Hepatocyte (in vitro differentiated cells): ENCODE measurements at places on chromosomes 1 and 21.

GRCh38 chr1:202072211-202072765, 50.4 kb upstream of the GPR37L1 start:
- DNase-seq = no peak
- H3K36me3 ChIP-seq = no peaks in the 10 kb centered on the region
- no peaks in the 10 kb centered on the region for H3K27me3 ChIP-seq

DNA sequence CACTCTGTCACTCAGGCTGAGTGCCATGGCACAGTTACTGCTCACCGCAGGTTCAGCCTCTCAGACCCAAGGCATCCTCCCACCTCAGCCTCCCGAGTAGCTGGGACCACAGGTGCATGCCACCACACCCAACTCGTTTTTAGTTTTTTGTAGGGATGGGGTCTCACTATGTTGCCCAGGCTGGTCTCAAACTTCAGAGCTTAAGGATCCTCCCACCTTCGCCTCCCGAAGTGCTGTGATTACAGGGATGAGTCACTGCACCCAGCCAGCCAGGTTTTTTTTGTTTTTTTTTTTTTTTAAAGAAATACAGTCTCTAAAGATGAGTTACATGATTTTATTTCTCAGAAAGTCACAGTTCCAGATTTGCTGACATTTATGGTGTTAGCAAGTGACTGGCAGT, 29.0 kb downstream of the BACE2 start:
- no peaks in the 10 kb centered on the region for H3K36me3 ChIP-seq
- H3K27me3 ChIP-seq = no peaks in the 10 kb centered on the region
- H3K4me1 ChIP-seq = no peaks in the 10 kb centered on the region

GRCh38 chr1:53025769-53026112, 36.3 kb upstream of the PODN start:
- peak overlapping the region; percentile 61 for H3K27ac ChIP-seq
- no peaks in the 10 kb centered on the region for H3K27me3 ChIP-seq
- H3K4me1 ChIP-seq = no peaks in the 10 kb centered on the region

- H3K4me3 ChIP-seq = no peak overlapping the region
- H3K36me3 ChIP-seq = no peaks in the 10 kb centered on the region
- no peak for DNase-seq
- no peak overlapping the region for H3K27ac ChIP-seq
- H3K4me1 ChIP-seq = peaks cover 4% of the 10 kb centered on the region
Measured at GRCh38 chr1:30225357-30225756, 498.0 kb downstream of the MATN1 start.

- no peak overlapping the region for H3K27ac ChIP-seq
- no peak overlapping the region for H3K4me3 ChIP-seq
- H3K4me1 ChIP-seq = no peaks in the 10 kb centered on the region
- H3K36me3 ChIP-seq = no peaks in the 10 kb centered on the region
Measured at GRCh38 chr1:186655876-186656275, 24.3 kb downstream of the PTGS2 start.

DNA sequence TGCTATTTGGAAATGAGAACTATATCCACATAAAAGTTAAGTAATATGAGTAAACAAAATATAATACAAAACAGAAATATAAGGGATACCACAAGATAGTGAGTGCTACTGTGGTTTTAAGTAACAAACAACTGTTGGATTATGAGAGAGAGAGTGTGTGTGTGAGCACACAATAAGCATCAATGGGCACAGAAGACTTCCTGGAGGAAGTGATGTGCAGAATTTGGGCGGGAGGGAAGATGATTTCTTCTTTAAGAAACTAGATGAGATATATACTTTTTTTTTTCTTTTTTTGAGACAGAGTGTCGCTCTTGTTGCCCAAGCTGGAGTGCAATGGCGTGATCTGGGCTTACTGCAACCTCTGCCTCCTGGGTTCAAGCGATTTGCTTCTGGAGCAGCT, 7.9 kb upstream of the IER5 start:
- H3K36me3 ChIP-seq = no peaks in the 10 kb centered on the region
- H3K4me1 ChIP-seq = no peaks in the 10 kb centered on the region
- H3K4me3 ChIP-seq = no peak overlapping the region
- no peaks in the 10 kb centered on the region for H3K27me3 ChIP-seq
- no peak overlapping the region for H3K27ac ChIP-seq

DNA sequence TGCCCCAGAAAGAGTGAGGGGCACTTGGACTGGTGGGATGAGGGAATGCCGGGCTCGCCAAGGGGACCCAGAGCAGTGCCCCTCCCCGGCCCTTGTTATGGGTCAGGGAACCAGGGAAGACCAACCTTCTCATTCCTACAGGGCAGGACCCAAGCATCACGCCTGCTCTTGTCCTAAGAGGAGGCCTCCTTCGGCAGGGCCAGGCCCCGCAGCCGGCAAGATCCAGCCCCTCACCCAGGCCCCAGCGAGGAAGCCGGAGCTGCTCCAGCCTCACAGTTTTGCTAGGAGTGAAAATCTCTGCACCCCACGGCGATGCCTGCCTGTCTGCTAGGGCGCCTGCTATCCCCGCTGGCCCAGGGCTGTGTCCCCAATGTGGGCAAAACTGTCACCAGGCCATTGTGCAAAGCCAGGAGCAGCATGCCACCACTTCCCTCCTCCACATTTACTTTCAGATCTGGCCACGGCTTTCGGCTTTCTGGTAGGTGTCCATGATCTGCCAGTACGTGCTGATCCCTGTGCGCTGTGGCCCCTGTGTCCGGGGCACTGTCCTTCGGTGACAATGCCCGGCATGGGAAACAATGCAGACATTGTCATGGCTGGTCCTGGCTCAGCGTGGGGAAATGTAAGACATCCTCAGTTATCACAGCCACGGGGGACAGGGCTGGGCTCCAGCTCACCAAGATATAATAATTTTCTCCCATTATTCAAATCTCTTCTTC, 9.6 kb downstream of the ACTRT2 start:
- H3K4me3 ChIP-seq = no peak overlapping the region
- H3K27me3 ChIP-seq = no peaks in the 10 kb centered on the region
- no peak overlapping the region for H3K27ac ChIP-seq
- H3K36me3 ChIP-seq = no peaks in the 10 kb centered on the region
- DNase-seq = no peak

GRCh38 chr1:209428241-209428921, 155.1 kb upstream of the CAMK1G start:
- no peaks in the 10 kb centered on the region for H3K36me3 ChIP-seq
- DNase-seq = peak; percentile 36
- H3K4me3 ChIP-seq = no peak overlapping the region
- peak overlapping the region; percentile 66 for H3K27ac ChIP-seq
- H3K27me3 ChIP-seq = no peaks in the 10 kb centered on the region
- H3K4me1 ChIP-seq = peaks cover 11% of the 10 kb centered on the region

- no peak overlapping the region for H3K27ac ChIP-seq
- H3K4me3 ChIP-seq = no peak overlapping the region
- H3K36me3 ChIP-seq = no peaks in the 10 kb centered on the region
Measured at GRCh38 chr1:246801241-246802020, 77.2 kb downstream of the SCCPDH start.

- no peaks in the 10 kb centered on the region for H3K27me3 ChIP-seq
- no peaks in the 10 kb centered on the region for H3K36me3 ChIP-seq
- no peaks in the 10 kb centered on the region for H3K4me1 ChIP-seq
- no peak overlapping the region for H3K27ac ChIP-seq
- H3K4me3 ChIP-seq = no peak overlapping the region
Measured at GRCh38 chr1:21818656-21819055, 6.6 kb downstream of the LDLRAD2 start.

DNA sequence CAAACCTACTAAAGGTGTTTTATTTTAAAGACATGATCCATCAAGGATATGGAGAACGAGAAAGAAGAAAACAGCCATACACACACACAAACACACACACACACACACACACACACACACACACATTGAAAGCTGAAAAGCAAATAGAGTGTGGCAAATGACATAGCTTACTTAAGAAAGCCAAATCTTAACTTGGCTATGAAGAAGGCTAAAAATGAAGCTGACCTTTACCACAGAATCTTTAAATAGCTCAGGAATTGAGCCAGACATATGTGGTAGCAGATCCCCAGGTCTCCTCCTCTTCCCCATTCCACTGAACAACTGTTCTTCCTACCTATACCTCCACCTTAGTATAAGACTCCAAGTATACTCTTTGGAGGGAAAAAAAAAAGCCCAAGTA, 185.6 kb downstream of the CLEC20A start:
- no peak overlapping the region for H3K4me3 ChIP-seq
- no peak overlapping the region for H3K27ac ChIP-seq
- peaks cover 6% of the 10 kb centered on the region for H3K4me1 ChIP-seq

DNA sequence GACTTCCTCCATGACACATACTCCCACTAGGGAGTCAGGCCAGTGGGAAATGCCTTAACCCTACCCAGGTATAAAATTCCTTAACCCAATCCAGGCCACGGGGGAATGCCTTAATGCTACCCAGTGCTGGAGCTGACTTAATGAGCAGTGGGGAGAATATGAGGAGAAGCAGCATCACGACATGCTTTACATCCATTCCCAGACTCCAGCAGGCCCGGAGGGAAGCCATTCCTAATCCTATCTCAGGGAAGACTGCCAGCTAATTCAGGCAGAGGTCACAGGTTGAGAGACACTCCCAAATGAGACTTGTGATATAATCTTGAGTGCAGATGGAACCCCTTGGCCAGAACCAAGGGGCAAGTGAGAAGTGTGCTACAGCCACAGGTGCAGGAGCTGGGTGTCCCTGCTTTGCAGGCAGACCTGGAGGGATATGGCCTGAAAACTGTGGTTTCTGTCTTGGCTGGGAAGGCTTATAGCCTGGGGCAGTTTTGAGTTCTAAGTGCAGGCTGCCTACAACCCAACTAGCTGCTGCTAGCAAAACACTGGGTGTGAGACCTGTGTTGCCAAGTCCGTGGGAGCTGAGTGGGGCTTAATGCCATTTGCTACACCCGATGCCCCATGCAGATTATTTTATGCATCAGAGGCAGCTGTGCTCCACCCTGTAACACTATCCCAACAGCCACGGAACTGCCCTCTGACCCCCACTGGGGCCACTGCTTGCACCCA, 45.1 kb upstream of the GUCA2A start:
- H3K4me3 ChIP-seq = no peak overlapping the region
- no peaks in the 10 kb centered on the region for H3K27me3 ChIP-seq
- peaks cover 8% of the 10 kb centered on the region for H3K4me1 ChIP-seq
- no peak overlapping the region for H3K27ac ChIP-seq

DNA sequence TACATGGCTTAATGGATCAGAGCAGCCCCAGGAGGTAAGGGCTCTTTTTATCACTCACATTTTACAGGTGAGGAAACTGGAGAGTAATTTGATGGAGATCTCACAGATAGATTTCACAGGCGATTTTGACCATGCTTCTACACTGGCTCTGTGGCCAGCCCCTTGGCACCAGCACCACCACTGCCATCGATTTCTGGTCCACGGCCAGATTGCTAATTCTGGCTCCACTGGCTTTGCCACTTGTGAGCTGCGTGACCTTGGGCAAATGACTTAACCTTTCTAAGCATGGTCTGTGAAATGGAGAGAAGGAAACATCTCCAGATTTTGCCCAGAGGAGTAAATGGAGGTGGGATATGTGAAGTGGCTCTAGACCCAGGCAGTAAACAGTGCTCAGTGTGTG, 32.6 kb downstream of the KCNC4 start:
- H3K4me3 ChIP-seq = no peak overlapping the region
- no peak for DNase-seq
- H3K27me3 ChIP-seq = peaks cover 3% of the 10 kb centered on the region
- H3K27ac ChIP-seq = no peak overlapping the region
- no peaks in the 10 kb centered on the region for H3K36me3 ChIP-seq
- no peaks in the 10 kb centered on the region for H3K4me1 ChIP-seq

DNA sequence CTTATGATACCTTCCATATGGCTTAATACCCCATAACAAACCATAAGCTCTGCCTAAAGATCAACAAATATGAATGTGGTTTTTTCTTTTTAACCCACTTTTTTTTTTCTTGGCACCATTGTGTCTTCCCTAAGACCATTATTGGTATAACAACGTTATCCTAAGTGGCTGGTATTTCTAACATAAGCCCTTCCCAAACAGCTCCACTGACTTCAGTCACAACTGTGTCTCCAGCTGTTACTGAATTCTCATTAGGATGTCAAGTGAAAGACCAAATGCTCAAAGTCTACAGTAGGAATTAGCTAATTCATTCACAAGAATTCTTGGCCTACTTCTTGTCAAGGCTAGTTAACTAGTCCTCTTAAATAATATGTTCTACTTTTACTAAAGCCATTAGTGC, 4.2 kb upstream of the RXRG start:
- no peak for DNase-seq
- H3K4me1 ChIP-seq = peaks cover 5% of the 10 kb centered on the region
- H3K36me3 ChIP-seq = no peaks in the 10 kb centered on the region
- no peak overlapping the region for H3K27ac ChIP-seq
- H3K4me3 ChIP-seq = no peak overlapping the region

GRCh38 chr1:49408346-49408745, 615.4 kb downstream of the AGBL4 start:
- H3K4me1 ChIP-seq = no peaks in the 10 kb centered on the region
- H3K36me3 ChIP-seq = no peaks in the 10 kb centered on the region
- DNase-seq = no peak
- no peaks in the 10 kb centered on the region for H3K27me3 ChIP-seq
- H3K4me3 ChIP-seq = no peak overlapping the region

GRCh38 chr1:58839147-58839795, 55.4 kb upstream of the JUN start:
- no peaks in the 10 kb centered on the region for H3K27me3 ChIP-seq
- H3K4me1 ChIP-seq = peaks cover 3% of the 10 kb centered on the region
- no peak overlapping the region for H3K27ac ChIP-seq
- H3K36me3 ChIP-seq = no peaks in the 10 kb centered on the region
- DNase-seq = no peak

DNA sequence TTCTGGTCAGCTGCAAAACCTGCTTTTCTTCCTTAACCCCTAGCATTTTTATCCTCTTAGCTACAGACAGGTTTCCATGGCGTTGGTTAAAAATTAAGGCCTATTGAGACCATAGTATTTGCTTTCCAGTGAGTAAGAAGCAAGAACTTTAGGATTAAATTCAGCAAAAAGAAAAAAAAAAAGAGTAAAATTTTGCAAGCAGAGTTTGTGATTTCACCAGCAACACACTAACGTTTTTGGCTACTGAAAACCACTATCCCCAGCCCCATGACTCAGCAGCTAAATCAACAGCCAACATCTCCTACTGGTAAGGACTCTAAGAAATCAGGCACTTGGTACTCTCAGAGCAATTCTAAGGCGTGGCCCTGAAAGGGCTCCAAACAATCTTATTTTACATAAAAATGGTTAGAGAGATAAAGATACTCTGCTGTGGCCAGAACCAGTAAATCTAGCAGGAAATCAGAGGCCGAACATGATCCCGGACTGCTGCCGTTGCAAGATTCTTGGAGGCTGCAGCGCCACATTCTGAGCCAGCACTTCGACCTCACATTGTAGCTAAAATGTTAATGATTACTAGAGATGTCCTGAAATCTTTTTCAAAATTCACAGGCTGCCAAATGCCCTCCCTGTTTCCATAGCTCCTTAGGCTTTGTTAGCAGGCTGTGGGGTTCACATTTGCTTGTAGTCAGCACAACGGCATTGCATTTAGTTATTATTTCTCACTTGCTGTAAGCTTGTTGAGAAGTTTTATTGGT, 1.6 kb upstream of the ENO1 start:
- peak; percentile 67 for DNase-seq
- peak overlapping the region; percentile 98 for H3K27ac ChIP-seq
- H3K4me3 ChIP-seq = no peak overlapping the region
- H3K4me1 ChIP-seq = peaks cover 38% of the 10 kb centered on the region

- no peaks in the 10 kb centered on the region for H3K36me3 ChIP-seq
- no peaks in the 10 kb centered on the region for H3K4me1 ChIP-seq
- H3K27ac ChIP-seq = no peak overlapping the region
- no peak for DNase-seq
- H3K4me3 ChIP-seq = no peak overlapping the region
- no peaks in the 10 kb centered on the region for H3K27me3 ChIP-seq
Measured at GRCh38 chr1:199515261-199515660, 512.2 kb upstream of the NR5A2 start.
